ENCODE measurements at places on chromosomes 5 and 9. TPM values are rescaled to one million over a fixed set of nuclear protein-coding genes. Genes with fewer than 3 reads are reported as not detected.

Gene CCIN
- 0.50 TPM for total RNA-seq

Gene CAMK2A
- total RNA-seq, result not detected

Gene PRRX2
- not detected for total RNA-seq

Gene FRRS1L
- total RNA-seq, result not detected

DNA sequence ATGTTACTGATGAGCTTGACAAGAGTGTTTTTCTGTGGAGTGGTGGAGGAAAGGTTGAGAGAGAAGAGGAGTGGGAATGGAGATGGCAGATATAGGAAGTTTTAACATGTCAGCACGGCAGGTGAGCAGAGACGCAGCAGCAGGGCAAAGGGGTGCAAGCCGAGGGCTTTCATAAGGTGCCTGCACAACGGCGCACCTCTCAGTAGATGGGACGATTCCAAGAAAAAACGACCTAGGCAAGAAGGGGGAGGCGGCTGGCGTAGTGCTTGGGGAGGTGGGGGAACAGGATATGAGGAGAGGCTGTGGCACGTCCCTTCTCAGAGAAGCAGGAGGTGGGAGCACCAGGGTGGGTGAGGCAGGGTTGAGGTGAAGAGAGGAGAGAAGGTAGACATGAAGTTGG, 24.5 kb downstream of the ARPC5L start:
- H3K36me3 ChIP-seq, result peaks cover 18% of the 10 kb centered on the region
- H3K27ac ChIP-seq, result no peak overlapping the region

All from T-helper 17 cell (primary cell).